ENCODE measurements at places on chromosomes 3 and 15. TPM values are rescaled to one million over a fixed set of nuclear protein-coding genes. Genes with fewer than 3 reads are reported as not detected.
A peak's percentile ranks its signal among the peaks of the same experiment; 100 is the strongest.

DNA sequence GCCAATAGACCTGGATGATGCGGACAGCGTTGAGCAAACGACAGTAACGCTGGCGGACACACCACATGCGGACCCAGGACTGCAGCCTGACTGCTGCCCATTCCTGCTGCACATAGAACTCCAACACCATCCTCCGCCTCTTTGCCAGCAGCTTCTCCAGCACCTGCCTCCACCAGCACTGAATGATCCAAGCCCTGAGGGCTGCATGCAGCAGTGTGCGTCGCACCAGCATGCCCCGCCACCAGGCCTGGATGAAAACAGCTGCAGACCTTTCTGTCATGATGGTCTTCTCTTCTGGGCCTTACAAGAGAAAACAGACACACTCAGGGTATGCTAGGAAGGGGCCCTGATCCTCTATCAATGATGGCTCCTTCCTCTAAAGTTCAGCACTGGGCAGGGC is 1.5 kb downstream of the IQCF5 start:
- no peak for DNase-seq

- DNase-seq = no peak
Measured at GRCh38 chr15:51252671-51253070, 85.7 kb downstream of the CYP19A1 start.

- no peak for DNase-seq
Measured at GRCh38 chr15:55681631-55682030, 61.3 kb downstream of the PRTG start.

- DNase-seq = no peak
Measured at GRCh38 chr15:56524915-56525314, 60.0 kb upstream of the MNS1 start.

- no peak for DNase-seq
Measured at GRCh38 chr15:65833501-65834205, 35.6 kb upstream of the RAB11A start.

DNA sequence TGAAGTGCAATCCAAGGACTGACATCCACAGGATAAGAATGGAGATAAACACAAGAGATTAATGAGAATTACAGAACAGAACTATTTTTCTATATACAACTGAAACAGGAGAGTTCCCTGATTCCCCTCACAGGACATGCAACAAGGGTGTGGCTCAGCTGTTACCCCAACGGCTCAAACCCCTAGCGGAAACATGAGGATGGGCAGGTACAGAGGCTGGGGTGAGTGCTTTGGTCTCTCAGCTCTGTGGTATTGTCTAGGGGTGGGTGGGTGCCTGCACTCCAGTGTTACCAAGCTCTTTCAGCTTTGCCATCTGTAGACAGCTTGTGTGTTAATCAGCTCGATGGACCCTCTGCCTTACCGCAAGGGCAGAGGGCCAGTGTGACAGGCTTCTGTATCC is 17.8 kb upstream of the LRIG1 start:
- DNase-seq = no peak

DNA sequence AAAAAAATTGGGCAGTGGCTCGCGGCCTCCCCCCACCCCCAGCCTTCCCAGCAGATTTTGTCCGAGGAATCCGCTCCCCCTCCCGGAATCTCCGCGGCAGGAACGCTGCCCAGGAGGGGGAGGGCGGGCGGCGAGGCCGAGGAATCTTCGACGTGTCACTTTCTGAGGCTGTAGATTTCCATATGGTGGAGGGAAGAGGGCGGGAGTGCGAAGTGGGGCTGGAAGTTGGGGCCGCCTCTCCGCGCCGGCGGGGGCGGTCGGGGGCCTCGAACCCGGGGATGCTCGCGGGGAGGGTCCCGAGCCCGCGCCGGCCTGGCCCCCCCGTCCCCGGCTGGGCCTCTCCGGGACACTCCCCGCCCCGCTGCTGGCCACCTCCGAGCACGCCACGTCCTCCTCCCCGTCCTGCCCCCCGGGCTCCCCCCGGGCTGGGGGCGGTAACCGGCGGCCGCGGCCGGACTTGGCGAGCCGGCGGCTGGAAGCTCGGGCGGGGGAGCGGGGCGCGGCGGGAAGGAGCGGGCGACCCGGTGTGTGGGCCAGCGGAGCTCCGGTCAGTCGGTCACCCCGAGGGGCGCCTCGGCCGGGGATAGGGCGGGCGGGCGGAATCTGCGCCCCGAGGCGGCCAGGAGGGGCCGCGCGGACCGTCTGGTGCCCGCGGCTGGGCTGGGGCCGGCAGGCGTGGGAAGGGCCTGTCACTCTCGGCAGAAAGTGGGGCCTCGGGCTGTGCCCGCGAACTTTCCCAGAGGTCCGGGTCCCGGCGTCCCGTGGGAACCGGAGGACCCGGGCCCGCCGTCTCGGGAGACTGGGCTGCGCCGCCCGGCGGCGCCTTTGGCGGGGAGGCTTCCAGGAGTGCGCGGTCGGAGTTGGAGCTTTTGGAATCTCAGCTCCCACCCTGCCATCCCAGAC is 951 bp downstream of the FNDC3B start:
- peak; percentile 51 for DNase-seq

DNA sequence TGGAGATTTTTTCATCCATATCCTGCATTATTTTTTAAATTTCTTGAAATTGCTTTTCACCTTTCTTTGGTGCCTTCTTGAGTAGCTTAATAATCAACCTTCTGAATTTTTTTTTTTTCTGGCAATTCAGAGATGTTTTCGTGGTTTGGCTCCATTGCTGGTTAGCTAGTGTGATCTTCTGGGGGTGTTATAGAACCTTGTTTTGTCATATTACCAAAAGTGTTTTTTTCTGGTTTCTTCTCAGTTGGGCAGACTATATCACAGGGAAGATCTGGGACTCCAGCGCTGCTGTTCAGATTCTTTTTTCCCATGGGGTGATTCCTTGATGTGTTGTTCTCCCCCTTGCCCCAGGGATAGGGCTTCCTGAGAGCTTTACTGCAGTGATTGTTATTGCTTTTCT is 23.8 kb upstream of the TIGIT start:
- no peak for DNase-seq

GRCh38 chr3:64117483-64117882 is 94.2 kb upstream of the PSMD6 start:
- no peak for DNase-seq

- no peak for DNase-seq
Measured at GRCh38 chr3:158369279-158369678, 201.7 kb upstream of the MLF1 start.

GRCh38 chr15:70382009-70382749 is 284.5 kb upstream of the TLE3 start:
- no peak for DNase-seq

GRCh38 chr3:161336661-161337060 is 34.7 kb downstream of the SPTSSB start:
- DNase-seq = no peak

- no peak for DNase-seq
Measured at GRCh38 chr3:194582196-194582905, 50.9 kb downstream of the TMEM44 start.

DNA sequence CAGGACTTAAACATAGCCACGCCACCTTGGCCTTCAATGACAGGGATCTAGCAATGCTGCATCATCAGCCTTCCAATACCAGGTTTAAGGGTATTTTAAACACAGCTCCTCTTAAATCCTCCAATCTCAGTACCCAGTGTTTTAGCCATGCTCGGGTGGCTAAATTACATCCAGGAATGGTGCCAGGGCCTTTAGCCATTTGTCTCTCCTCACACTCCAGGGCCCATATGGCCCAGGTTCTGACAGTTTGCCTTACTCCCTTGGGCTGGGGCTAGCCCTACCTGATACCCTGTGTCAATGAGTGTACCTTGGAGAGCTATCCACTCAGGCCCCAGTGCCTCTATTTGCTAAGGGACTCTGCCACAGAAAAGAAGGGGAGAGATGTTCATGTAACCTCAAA is 29.4 kb downstream of the ZNF589 start:
- no peak for DNase-seq

- no peak for DNase-seq
Measured at GRCh38 chr15:83610132-83610531, 43.8 kb upstream of the ADAMTSL3 start.

DNA sequence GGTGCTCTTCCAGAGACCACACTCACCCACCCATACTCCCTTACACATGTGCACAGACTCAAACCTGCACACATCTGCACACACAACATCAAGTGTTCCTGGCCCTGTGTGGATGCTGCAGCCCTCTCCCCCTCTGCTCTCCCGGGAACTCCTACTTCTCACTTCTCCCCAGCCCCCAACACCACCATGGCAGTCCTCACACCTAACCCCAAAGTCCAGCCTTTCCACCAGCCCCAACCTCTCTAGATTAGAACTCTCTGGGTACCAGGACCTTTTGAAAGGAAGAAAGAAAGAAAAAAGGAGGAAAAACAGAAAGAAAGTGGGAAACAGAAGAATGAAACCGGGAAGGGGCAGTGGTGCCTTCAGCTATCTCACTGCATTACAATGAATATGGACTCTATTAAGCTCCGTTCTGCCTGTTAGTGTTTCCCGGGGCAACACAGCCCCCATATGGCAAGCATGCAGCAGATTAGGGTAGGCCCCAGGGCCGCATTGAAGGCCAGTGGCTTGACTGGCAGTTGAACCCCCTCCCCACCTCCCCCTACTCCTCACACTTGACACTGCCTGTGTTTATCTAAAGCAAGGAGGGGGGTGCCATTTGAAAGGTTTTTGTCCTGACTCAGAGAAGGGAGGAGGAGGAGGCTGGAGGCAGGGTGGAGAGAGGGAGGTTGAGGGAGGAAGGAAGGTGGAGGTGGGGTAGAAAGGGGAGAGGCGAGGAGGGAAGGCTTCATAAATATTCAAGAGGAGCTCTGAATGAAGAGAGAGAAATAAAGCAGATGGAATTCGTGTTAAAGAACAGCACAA is 30.1 kb downstream of the BOC start:
- no peak for DNase-seq

- DNase-seq = no peak
Measured at GRCh38 chr15:72060687-72061250, 57.2 kb downstream of the MYO9A start.

DNA sequence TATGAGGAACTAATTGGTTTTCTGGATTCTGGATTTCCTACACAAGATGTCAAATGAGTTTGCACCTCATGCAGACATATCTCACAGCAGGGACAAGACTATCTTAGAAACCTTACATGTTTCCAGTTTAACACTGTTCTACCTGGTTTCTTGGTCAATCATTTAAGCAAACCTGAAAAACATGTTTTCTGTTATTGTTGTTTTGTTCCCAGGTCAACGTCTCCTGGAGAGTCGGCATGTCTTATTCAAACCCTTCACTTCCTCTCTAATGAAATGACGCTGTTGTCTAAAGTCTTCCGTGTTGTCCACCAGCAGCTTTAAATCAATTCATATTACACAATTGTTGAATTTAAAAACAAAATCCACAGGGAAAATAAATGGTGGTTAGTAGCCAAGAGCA is 150.9 kb downstream of the CNTN3 start:
- DNase-seq = no peak

DNA sequence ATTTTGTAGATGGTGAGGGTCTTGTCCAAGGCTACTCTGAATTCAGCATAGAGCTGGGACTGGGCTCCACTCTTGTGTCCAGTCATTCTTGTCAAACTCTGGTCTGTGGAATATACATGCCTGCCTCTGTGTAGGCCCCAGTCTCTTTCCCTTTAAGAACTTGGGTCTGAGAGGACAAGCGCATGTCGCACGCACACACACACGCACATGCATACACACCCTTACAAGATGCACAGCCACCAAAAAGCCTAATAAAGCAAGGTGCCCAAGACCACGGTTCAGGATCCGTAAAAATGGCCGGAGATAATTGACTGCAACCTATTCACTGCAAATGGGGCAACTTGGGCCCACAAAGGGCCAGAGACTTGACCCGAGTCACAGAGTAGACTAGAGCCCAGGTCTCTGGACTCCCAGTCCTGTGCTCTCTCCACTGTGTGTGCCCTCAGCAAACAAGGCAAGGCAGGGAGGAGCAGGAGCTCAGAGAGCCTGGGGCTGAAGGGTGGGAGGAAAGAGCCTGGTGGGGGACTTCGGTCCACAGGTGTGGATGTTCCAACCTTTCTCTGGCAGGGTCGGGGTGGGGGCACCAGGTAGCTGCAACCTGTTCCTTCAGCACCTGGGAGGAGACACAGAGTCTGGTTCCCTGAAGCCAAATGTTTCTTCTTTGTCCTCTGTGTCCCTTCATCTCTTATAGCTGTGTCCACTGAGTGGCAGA is 914 bp upstream of the PAQR5 start:
- DNase-seq = no peak

- no peak for DNase-seq
Measured at GRCh38 chr15:63672369-63672768, 75.2 kb downstream of the FBXL22 start.

Gene SI
- polyA plus RNA-seq = not detected

Gene GOLIM4
- 23.1 TPM for polyA plus RNA-seq

Gene C15orf40
- 47.0 TPM for polyA plus RNA-seq

Gene LRRC3B
- polyA plus RNA-seq = not detected

Gene NPAP1
- polyA plus RNA-seq = not detected

Gene XPC
- polyA plus RNA-seq = 34.4 TPM

Gene KLHL40
- not detected for polyA plus RNA-seq

Gene AP3B2
- polyA plus RNA-seq = 0.46 TPM

Gene ITGA11
- polyA plus RNA-seq = 17.2 TPM

Gene CHRD
- 0.13 TPM for polyA plus RNA-seq

Gene HACL1
- polyA plus RNA-seq = 26.3 TPM

Gene ADGRG7
- not detected for polyA plus RNA-seq
